ENCODE measurements at places on chromosomes 3 and 15.

- DNase-seq = no peak
Measured at GRCh38 chr3:136543385-136543784, 208.8 kb downstream of the STAG1 start.

- no peak for DNase-seq
Measured at GRCh38 chr3:97863031-97863430, 41.2 kb downstream of the CRYBG3 start.

GRCh38 chr15:55282284-55282833 is 7.3 kb downstream of the RAB27A start:
- no peak for DNase-seq

DNA sequence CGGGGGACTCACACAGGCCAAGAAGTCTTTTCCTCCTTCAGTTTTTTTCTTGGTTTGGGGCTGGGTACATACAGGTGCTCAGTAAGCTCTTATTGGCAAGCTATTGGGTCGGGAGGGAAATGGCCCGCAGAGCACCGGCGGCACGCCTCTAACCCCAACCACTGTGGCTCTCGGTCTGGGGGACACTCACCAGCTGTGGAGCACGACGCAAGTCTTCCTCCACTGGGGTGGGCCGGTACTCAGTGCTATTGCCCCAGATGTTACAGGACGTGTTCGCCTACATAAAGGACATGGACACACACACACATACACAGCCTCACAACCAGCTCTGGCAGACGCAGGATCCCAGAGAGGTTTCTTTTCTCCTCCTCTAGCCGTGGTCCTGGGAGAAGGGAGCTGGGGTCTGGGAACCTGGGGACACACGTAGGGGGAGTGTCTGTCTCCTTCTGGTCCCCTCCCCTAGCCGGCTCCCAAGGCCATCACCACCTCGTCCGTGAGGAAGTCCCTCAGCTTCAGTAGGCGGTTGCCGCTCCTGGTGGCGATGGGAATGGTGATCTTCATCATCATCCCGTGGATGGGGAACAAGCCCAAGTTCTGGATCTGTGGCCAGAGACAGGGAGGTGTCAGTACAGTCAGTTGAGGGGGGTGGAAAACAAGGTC is 33.4 kb downstream of the FEM1B start:
- DNase-seq = no peak

- no peak for DNase-seq
Measured at GRCh38 chr3:11080492-11080891, 73.8 kb upstream of the HRH1 start.

DNA sequence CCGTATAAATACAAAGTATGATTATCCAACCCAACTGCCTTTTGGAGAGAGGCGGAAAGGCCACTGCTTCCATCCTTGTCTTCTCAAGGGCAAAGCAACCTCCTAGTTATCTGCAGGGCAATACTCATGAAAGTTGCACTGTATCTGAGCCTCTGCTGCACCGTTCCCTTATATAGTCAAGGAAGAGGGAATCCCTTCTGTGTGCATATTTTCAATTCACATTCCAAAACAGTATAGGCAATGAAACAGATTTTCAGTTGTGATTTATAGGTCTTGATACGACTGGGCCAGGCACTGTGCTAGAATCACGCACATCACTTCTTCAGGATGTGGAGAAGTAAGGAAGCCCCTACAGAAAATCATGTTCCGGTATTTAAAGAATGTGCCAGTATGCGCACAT is 455.7 kb downstream of the FOXP1 start:
- no peak for DNase-seq

DNA sequence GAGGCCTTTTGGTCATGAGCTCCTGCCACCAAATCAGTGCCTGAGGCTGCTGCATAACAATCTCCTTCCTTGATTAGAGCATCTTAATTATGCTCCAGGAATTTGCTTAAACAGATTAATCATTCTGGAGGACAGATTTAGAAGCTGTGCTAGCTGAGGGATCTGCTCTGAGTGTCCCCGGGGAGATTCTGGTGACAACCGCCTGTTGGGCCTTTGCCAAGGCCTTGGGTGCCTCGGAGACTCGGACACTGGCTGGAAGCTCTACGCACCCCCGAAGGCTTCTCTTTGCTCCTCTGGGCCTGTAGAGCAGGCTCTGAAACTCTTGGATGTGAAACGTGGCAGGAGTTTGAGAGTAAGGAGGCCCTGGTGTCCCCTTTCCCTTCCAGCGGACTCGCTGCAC is 264.1 kb downstream of the CD47 start:
- no peak for DNase-seq

Measured in activated CD8-positive, alpha-beta memory T cell treated with anti-CD3 and anti-CD28 coated beads for 1 hour (primary cell).